ENCODE measurements at places on chromosomes 7 and 10. TPM values are rescaled to one million over a fixed set of nuclear protein-coding genes. Genes with fewer than 3 reads are reported as not detected.

GRCh38 chr10:123527151-123527550 lies 139.0 kb upstream of the GPR26 start:
- DNase-seq = no peak

- DNase-seq = no peak
Observed at GRCh38 chr7:77679608-77680007, 16.7 kb upstream of the RSBN1L start.

DNA sequence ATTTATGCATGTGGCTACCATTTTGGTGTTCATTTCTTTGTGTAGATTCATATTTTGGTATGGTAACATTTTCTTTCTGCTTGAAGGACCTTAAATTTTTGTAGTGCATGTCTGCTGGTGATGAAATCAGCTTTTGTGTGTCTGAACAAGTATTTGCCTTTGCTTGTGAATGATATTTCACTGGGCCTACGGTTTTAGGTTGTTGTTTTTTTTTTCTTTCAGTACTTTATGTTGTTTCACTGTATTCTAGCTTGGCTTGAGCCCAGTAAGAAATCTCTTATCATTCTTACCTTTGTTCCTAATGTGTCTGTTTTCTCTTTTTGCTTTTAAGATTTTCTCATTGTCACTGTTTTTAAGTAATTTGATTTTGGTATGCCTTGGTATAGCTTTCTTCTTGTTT lies 31.9 kb downstream of the SAMD8 start:
- no peak for DNase-seq

DNA sequence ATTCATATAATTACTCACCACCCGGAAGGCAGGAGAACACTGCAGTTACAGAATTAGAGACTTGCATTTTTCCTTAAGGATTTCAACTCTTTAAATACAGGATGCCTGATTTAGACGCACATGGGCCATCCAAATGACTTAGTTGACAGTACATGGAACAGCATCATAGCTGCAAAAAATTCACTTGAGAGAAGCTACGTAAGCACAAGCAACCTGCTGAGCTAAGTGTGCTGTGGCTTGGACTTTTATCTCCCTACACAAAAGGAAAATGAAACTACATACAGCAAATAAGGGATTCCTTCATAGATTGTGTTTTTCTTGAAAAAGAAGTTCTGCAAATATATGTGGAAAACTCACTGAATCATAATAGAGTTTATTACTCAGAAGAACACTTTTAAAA lies 152.6 kb downstream of the POU6F2 start:
- no peak for DNase-seq

The DGKI gene
- 0.39 TPM for total RNA-seq

- no peak for DNase-seq
Observed at GRCh38 chr7:102072636-102073209, 213.9 kb upstream of the SH2B2 start.

Measured in A673 (cell line).